Effector memory CD4-positive, alpha-beta T cell (primary cell): ENCODE measurements at places on chromosomes 3 and 15.

DNA sequence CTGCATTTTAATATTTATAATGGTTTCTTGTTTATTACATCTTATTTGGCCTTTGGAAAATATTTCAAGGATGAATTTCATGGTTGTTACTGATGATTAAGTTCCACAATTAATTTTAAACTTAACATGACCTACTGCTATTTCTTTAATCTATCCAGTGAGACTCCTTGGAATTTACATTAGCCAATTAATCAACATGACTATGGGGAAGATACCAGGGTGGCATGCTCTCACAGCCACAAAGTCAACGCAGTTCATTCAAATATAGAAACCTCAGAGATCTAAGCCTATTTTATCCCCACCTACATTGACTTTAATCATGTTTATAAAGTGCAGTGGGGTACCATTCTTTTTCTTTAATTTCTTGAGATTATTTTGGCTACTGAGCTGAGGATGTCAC is 43.6 kb upstream of the PDZRN3 start:
- no peak overlapping the region for H3K4me3 ChIP-seq
- no peaks in the 10 kb centered on the region for H3K4me1 ChIP-seq
- H3K27me3 ChIP-seq: no peaks in the 10 kb centered on the region
- DNase-seq: no peak

DNA sequence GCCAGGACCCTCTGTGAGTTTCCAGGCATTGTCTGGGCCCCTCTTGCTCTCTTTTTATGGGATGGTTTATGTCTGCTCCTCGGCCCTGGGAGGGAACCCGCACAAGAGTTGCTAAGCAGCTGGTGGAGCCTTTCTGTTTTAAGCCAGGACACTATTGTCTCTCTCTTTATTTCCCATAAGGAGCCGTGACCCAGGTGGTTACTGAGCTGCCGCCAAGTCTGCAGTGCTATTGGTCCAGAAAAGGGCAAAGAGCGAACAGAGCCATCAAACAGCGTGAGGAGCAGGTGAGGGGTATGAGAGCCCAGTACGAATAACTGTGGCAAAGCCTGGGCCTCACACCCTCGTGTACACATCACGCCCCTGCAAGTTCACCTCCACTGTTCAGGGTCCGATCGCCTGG is 280.2 kb downstream of the SHQ1 start:
- H3K4me1 ChIP-seq: no peaks in the 10 kb centered on the region
- H3K4me3 ChIP-seq: no peak overlapping the region
- no peak overlapping the region for H3K27ac ChIP-seq
- no peak for DNase-seq

DNA sequence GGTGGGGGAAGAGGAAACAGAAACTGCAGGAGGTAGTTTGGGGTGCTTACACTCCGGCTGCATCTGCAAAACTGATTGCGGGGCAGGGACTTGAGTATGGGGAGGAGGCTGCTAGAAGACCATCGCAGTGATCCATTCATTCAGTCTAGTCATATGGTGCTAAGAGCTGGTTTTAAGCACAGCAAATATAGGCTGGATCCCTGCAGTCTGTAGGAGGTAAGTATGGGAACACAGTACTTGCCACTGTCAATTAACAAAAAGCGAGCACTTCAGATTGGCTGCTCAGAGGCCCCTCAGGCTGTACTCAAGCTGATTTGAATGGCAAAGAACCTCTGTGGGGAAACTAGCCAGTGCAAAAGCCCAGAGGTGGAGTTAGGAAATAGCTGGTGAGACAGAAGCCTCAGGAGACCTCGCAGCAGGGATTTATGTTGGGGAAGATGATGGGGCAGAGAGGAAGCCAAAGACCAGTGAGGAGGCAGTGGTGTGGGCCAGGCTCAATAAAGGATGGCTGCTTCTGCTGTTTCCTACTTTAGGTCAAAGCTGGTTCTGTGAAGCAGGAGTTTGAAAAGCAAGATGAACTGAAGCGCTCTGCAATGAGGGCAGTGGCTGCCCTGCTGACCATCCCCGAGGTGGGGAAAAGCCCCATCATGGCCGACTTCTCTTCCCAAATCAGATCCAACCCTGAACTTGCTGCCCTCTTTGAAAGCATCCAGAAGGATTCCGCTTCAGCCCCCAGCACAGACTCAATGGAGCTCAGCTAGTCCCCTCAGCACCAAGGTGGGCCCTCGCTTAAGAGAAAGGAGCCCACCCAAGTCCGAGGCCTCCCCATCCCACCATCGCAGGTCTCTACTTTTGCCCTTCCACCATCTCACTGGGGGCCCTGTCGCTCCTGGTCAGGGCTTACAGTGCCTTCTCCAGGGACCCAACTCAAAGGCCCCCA is 7.9 kb downstream of the RPL32 start:
- H3K36me3 ChIP-seq: peaks cover 72% of the 10 kb centered on the region
- no peak for DNase-seq
- no peaks in the 10 kb centered on the region for H3K4me1 ChIP-seq
- no peak overlapping the region for H3K27ac ChIP-seq
- no peak overlapping the region for H3K4me3 ChIP-seq

DNA sequence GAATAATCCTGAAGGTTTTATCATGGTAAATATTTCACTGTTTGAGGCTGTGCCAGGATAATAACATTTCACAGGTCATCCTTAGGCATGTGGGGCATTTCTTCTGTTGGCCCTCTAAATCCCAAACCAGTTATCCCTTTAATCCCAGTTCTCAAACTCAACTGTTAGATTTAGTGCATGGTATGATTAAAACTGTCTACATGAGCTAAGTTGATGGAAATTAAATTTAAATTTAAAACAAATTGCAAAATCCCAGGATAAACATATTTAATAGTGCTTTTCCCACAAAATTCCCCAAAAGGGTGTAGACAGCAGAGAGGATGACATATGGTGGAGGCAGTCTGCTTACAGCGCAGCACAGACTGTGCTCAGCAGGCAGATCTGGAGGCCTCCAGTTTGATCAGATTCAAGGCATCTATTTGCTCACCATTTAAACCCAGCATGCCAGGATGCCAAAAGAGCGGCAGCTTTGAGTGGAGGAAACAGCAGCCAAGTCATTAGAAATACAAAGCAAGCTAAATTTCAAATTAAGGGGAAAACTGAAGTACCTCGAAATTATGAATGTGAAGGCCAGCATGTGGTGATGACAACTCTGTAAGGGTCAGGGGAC is 325.8 kb downstream of the KCNH8 start:
- no peak overlapping the region for H3K4me3 ChIP-seq
- H3K27me3 ChIP-seq: no peaks in the 10 kb centered on the region

DNA sequence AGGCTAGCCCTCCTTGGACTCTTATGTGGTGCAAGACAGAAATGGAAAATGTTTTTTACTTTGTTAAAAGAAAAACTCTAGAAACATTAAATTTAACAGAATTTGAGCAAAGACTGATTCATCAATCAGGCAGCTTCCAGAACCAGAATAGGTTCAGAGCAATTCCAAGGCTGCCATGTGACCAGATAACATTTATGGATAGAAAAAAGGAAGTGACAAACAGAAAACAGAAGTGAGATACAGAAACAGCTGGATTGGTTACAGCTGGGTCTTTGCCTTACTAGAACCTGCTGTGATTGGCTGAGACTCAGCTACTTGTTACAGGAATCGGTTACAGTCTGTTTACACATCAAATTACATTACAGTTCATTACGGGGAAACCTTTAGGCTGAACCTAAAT is 22.5 kb upstream of the OTOL1 start:
- no peaks in the 10 kb centered on the region for H3K36me3 ChIP-seq
- DNase-seq: no peak
- H3K4me3 ChIP-seq: no peak overlapping the region
- no peak overlapping the region for H3K27ac ChIP-seq
- no peaks in the 10 kb centered on the region for H3K4me1 ChIP-seq

- no peaks in the 10 kb centered on the region for H3K36me3 ChIP-seq
- no peak overlapping the region for H3K27ac ChIP-seq
- no peak for DNase-seq
- no peaks in the 10 kb centered on the region for H3K27me3 ChIP-seq
Measured at GRCh38 chr3:126275620-126275904, 81.6 kb downstream of the KLF15 start.

- H3K36me3 ChIP-seq: no peaks in the 10 kb centered on the region
- H3K4me3 ChIP-seq: no peak overlapping the region
- no peak overlapping the region for H3K27ac ChIP-seq
- H3K27me3 ChIP-seq: no peaks in the 10 kb centered on the region
- no peaks in the 10 kb centered on the region for H3K4me1 ChIP-seq
Measured at GRCh38 chr15:49328941-49329340, 94.1 kb upstream of the FGF7 start.

DNA sequence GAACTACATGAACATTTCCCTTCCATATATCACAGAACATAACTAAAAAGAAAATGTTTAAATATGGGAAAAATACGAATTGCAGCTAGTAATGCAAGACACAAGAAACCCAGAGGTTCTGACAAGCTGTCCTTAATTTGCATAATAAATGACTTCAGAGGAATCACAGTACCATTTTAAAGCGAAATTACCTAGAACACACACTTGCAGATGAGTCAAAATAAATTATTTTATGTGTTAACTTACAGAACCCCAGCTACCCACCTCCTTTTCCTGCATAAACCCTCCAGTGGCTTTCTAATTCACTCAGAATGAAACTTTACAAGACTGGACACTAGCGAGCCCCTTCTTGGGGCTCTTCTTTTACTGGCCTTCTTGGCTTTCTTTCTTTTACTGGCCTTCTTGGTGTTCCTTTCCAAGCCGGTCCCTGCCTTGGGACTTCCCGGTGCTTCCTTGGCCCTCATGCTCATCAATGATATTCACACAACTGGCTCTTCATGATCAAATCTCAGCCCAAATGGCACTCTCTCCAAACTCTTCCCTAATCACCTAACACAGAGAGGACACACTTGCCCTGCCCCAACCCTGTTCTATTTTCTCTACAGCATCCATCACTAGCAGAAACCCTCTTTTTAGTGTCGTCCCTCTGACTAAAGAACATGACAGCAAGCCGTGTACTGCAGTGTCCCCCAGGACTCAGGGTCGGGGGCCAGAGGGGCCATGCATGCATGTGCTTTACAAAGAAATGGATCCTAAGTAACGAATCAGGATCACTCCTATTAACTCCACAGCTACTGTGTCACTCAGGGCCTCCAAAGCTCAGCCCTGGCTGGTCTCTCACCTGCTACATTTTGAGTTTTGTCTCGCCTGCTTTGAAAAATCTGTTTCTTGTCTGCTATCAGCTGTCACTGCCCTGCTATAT is 4.8 kb downstream of the CHSY1 start:
- H3K27ac ChIP-seq: no peak overlapping the region
- H3K4me1 ChIP-seq: peaks cover 53% of the 10 kb centered on the region
- no peaks in the 10 kb centered on the region for H3K27me3 ChIP-seq
- H3K4me3 ChIP-seq: no peak overlapping the region
- DNase-seq: no peak

GRCh38 chr15:93042691-93043378 is 46.2 kb downstream of the RGMA start:
- H3K27me3 ChIP-seq: no peaks in the 10 kb centered on the region
- no peaks in the 10 kb centered on the region for H3K36me3 ChIP-seq
- no peak overlapping the region for H3K4me3 ChIP-seq
- DNase-seq: no peak

DNA sequence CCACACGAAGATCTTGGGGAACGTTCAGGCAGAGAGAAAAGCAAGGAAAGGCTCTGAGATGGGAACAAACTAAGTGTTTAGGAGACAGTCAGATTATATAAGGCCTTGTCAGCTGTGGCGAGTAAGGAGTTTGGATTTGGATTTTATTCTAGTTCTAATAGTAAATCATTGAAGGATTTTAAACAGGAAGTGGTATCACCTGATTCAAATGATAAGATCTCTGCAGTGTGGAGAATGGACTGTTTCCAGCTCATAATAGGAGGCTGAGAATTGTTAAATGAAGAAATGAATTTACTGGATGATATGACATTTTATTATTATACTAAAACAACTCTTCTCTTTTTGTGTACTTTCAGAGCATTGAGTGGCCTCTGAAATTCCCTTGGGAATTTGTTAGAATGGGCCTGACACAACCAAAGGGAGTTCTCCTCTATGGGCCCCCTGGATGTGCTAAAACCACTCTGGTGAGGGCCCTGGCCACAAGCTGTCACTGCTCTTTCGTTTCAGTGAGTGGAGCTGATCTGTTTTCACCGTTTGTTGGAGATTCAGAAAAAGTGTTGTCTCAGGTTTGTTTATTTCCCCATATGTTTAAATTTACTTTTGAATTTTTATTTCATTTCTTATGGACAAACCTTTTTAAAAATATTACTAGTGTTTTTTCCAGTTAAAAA is 36.0 kb upstream of the GATM start:
- DNase-seq: no peak
- no peaks in the 10 kb centered on the region for H3K27me3 ChIP-seq
- peaks cover 4% of the 10 kb centered on the region for H3K4me1 ChIP-seq
